ENCODE measurements at places on chromosomes 5 and 9.

- DNase-seq: no peak
Measured at GRCh38 chr9:102534031-102534430, 461.1 kb upstream of the CYLC2 start.

DNA sequence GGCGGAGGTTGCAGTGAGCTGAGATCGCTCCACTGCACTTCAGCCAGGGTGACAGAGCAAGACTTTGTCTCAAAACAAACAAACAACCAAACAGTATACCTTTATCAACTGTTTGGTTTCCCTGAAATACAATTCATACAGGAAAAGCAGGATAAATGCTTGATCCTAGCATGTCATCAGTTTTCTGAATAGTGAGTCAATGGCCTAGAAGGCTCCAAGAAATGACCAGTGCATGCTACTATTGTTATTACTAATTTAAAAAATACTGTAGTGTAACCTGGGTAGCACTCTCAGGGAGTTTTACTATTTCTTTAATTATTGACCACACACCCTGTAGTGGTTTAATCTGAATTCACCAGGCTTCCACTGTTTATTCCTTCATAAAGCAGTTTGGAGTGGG, 101.0 kb upstream of the PTPN3 start:
- no peak for DNase-seq

DNA sequence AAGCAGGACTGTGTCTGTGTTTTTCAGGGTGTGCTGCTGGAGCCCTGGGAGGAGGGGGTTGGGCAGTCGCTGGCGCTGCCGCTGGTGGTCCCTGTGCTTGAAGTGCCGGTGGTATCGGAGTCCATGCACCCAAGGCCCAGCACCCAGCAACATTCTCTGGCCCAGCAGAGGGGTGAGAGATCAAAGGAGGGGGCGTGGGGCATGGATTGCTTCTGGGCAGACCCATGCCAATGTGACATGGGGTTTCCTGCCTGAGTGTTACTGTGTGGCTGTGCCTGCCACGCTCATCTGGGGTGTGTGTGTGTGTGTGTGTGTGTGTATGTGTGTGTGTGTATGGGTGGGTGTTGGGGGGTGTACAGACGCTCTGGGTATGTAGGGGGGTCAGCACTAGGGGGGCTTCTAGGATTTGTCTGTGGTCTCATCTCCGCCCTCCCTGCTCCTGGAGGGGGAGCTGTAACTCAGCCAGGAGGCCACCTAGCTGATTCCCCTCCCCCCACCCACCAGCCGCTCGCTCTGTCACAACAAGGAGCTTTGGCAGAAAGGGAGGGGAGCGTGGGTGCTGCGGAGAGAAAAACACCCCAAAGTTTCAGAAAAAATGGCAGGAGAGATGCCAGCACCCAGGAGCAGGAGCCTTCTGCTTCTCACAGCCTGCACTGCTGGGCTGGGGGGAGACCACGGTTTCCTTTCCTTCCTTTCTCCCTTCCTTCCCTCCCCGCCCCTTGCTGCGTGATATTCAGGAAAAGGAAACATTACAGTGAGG, 35.9 kb upstream of the HSPA9 start:
- DNase-seq: no peak

- no peak for DNase-seq
Measured at GRCh38 chr9:99140685-99141314, 35.9 kb downstream of the TGFBR1 start.

GRCh38 chr5:72458407-72458806, 48.8 kb downstream of the ZNF366 start:
- no peak for DNase-seq

DNA sequence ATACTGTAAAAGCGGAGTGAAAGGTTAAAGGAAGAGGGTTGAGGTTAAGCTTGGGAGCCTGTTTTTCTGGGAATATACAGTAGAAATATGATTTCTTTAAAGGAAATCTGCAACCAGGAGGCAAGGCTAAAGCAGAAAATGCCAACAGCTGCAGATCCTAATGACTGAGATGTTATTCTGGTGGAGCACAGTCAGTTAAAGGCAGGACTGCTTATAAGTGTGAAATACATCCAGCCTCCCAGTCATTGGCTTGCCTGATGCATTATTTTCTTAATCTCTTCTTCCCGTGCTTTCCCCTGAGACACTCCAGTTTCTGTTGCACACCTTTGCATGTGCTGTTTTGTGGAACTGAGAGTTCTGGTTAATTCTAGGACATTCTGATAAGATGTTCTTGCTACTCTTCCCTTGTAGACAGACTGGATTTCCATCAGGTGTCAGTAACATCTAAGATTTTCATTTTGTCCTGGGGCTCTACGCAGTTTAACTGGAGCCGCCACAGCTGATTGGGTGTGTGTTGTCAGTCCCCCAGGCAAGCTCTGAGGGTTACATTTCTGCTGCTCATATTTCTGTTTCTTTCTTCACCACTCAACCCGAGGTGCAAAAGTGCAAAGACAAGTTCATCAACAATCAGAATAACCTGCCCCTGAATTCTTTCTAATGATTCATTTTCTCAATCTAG, 44.4 kb downstream of the CAST start:
- no peak for DNase-seq

GRCh38 chr5:169218861-169219260, 82.1 kb downstream of the SLIT3 start:
- DNase-seq: no peak
